Muscle of arm (tissue), 14 donors: ENCODE measurements at places on chromosomes 6 and 20.

DNA sequence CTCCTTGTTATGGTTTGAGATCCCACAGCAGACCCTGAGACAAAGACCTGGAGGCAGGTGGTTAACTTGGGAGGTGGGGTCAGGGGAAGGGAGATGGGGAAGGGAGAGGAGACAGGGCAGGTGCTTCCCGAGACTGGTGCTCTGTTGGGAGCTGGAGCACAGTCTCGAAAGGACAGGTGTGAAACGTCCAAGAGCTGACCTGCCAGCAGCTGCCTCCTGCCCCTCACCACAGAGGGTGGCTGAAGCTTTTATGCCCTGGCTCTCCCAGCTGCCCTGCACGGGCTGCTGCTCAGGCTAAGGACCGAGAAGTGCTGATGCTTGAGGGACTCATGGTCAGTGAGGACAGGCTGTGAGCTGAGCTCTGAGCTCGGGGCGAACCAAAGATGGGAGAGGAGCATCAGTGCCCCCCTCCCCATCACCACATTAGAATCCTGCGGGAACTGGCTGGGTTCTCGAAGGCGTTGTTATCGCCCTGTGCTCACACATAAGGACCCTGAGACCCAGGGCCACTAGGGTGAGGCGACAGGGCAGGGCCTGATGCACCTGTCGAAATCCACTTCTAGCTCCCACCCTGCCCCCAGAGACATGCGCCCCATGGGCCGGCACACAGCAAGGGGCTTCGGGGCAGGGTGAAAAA is 25.3 kb upstream of the CD93 start:
- DNase-seq: no peak

- DNase-seq: peak; percentile 24
These were observed 24.3 kb upstream of the MCUR1 start for GRCh38 chr6:13838616-13839015.

DNA sequence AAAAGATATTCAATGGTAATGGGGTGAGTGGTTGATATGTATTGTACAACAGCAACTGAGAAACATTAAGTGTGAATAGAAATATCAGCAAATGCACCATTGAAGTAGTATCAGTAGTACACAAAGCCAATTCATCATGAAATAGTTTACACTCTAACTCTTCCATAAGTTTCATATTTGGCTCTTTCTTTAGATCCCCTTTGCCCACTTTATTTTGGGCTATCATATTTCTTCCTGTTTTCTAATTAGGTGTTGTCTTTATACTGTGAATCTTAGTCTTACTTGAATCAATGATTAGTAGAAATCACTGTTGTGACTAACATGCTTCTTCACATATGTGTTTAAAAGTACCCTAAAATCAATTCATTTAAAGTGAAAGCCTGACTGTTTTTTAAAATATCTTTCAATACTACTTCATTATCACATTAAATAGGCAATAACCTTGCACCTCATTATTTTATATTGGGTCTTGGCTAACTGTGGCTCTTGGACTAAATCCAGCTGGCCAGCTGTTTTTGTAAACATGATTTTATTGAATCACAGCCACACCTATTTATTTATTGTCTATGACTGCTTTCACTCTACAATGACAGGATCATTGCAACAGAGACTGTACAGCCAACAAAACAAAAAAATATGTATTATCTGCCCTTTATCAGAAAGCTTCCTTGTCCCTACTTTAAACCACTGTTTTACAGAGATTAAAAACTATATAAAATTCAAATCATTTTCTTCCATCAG is 38.9 kb downstream of the EYS start:
- DNase-seq: no peak

- peak; percentile 27 for DNase-seq
These were observed 322.8 kb upstream of the SOX4 start for GRCh38 chr6:21270636-21271201.

DNA sequence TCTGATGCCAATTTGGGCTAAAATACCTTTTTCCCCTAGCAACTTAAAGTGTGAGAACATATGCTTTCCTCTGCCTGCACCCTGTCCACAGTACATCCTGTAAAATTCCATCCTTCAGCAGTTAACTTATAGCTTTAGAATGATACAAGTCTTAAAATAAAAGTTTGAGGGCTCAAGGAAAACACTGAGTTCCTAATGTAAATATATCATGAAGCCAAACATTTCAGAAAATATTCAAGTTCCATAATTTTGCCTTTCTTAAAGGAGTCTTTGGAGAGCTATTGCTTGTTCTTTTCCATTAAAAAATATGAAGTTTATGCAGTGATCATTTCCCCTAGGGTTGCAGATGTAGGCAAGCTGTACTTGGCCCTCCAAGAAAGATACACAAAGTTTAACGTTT is 303.8 kb downstream of the COL12A1 start:
- peak; percentile 66 for DNase-seq

DNA sequence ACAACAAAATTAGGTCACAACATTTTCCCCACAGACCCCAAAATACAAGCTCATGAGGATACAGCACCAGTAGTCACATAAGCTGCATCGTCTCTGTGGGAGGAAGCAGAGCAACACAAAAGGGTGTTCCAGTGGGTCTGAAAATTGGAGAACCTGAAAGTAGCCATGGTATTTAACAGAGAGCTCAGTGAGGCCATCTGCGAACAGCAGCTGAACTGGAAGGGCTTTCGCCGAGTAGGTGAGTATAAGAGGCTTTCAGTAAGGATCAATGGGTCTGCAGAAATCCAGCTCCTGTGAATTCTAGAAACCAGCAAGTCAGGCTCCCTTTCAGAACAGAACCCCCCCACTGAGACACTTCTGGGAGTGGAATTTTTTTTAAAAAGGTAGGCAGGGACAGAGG is 120.0 kb upstream of the RREB1 start:
- no peak for DNase-seq
